ENCODE measurements at places on chromosomes 5 and 9. TPM values are rescaled to one million over a fixed set of nuclear protein-coding genes. Genes with fewer than 3 reads are reported as not detected.

The VCAN gene
- 302 TPM for total RNA-seq

The ZDHHC11B gene
- total RNA-seq, result 0.90 TPM

The SOX30 gene
- total RNA-seq, result 0.48 TPM

The ANKRD33B gene
- total RNA-seq, result 19.1 TPM

The DOK3 gene
- 7.2 TPM for total RNA-seq

The TAF11L10 gene
- not detected for total RNA-seq

The MTMR12 gene
- 31.3 TPM for total RNA-seq

GRCh38 chr9:27382975-27383374 lies 86.0 kb upstream of the EQTN start:
- no peak for DNase-seq

DNA sequence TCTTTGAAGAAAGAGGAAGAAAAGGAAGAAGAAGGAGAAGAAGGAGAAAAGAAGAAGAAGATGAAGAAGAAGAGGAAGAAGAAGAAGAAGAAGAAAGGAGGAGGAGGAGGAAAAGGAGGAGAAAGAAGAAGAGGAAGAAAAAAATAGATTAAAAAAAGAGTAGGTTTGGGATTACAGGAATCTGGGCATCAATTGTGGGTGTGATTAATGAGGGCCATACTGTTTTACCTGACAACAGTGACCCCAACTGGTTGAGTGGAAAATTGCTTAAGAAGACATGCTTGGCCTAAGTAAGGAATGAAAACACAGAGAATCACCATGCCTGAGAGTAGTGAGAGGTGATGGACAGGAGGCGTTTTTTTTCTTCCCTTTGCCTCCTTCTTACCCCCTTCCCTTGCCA lies 114.6 kb downstream of the FAM170A start:
- DNase-seq, result peak; percentile 72

GRCh38 chr9:130137641-130138081 lies 34.5 kb upstream of the NCS1 start:
- peak; percentile 38 for DNase-seq

DNA sequence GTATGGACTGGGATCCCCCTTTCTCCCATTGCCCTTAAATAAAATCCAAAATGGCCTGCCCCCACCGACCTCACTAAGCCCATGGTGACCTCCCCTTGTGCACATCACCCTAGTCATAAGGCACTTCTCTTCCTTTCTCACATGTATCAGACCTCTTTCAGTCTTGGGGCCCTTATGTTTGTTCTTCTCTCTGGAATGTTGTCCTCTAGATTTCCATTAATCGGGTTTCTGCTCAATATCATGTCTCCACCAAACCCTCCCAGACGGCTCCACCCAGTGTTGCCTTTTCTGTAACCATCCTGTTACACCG lies 196.3 kb downstream of the ERCC6L2 start:
- no peak for DNase-seq

DNA sequence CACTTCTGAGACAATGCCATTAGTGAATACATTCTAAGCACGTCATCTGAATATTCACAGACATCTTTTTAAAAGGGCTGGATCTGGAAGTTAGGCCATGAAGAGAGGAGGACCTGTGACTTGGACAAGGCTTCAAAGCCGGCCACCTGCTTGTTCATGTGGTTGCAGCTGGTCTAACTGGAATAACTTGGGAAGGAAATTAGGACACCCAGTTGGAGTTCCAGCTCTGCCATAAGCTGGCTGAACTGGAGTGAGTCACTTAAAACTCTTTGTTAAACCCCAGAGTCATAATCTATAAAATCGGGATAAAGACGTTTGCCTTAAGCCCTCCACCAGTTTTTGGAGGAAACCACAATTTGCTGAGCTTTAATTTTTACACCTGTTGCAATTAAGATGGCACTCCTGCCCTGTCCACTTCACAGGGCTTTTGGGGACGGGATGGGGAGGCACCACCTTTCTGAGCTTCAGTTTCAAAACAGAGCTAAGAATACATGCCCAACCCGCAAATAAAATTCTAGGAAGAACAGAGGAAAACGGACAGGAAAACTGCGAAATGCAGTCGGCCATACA lies 536 bp upstream of the STX17 start:
- DNase-seq, result no peak

DNA sequence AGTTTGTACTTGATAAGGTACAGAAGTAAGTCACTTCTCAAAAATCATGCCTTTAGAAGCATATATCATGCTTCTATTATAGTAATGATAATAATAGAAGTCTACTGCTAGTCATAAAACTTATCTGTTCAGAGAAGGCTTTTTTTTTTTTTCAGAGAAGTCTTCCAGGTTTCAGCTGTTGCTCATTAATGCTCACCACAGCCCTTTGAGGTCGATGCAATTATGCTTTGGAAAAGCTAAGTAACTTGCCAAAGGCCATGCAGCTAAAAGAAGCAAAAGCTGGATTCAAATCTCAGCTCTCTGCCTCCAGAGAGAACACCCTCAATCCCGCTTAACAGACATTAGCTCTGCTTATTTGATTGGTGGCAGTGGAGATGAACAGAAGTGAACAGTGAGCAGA lies 150.8 kb downstream of the DOCK8 start:
- no peak for DNase-seq

GRCh38 chr9:134616341-134616740 lies 25.3 kb upstream of the COL5A1 start:
- DNase-seq, result no peak

DNA sequence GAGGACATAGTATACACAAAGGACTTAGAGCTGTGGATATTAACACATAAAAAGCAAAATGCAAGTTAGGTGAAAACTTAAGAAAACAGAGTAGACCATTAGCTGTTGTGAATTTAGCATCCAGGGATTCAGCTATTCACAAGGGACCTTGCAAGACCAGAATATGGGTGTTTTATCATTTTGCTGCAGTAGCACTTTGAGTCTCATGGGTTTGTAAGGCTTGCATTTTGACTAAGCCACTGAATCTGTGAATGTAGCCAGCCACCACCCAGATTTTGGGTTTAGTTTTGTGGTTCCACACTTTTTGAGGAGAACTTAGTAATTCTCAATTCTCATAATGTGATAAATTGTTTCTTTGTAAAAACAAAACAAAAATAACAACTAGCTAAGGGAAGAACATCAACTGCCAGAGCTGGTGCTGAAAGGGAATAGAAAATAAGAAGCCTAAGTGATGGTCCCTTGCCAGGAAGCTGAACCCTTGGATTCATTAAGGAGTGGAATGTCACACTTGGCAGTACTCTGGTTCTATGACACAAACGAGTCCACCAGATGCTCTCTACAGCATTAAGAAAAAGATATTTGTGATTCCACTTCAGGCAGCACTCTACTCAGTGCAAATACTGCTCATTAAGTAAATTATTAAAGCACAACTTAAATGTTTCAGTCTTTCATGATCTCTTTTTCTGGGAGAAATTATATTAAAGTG lies 557.4 kb upstream of the ZNF462 start:
- DNase-seq, result no peak

- DNase-seq, result no peak
Observed at GRCh38 chr5:145811834-145812625, 23.1 kb downstream of the PRELID2 start.

GRCh38 chr9:93824386-93825294 lies 130.5 kb downstream of the BARX1 start:
- DNase-seq, result no peak

- DNase-seq, result no peak
Observed at GRCh38 chr9:130028493-130029222, 14.3 kb downstream of the FNBP1 start.

DNA sequence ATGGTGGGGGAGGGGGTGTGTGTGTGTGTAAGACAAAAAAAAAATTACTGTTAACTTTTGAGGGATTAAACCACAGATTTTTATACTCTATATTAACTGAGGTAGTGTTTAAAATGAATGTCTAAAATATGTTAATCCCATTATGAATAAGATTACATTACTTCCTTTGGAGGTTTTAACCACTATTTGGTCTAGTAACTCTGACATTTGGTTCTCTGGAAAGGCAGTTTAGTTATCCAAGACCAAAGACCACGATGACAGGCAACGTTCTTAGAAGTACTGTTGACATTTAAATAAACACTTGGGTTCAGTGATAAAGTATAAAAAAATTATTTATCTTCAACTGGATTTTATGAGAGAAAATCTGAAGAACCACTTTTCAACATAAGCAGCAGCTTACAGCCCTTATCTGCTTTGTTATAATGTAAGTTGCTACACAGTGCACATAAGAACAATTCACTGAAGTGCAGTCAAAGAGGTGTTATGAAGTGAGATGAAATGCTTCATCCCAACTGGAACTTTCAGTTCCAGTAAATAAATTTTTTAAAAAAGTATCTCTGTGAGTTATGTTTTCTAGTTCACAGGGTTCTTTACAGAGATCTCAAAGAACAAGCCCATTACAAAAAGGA lies 94.5 kb downstream of the OSMR start:
- no peak for DNase-seq

GRCh38 chr5:125357660-125358059 lies 611.2 kb upstream of the ZNF608 start:
- no peak for DNase-seq

GRCh38 chr5:79853676-79854418 lies 137.2 kb downstream of the MTX3 start:
- DNase-seq, result peak; percentile 55

GRCh38 chr5:36606036-36606427 lies 374 bp upstream of the SLC1A3 start:
- DNase-seq, result no peak

DNA sequence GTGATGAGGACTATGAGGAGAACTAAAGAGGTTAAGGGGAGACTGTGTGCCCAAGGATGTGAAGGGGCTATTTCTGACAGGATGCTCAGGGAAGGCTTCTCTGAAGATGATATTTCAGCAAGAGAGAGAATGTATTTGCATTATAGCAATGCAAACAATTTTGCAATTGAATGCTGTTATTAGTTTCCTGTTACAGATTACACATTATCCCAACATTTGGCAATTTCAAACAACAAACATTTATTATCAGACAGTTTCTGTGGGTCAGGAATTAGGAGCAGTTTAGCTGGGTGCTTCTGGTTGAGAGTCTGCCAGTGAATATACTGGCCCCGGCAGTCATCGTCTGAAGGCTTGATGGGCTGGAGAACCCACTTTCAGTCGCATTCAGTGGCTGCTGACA lies 228.0 kb downstream of the MARCHF11 start:
- no peak for DNase-seq

DNA sequence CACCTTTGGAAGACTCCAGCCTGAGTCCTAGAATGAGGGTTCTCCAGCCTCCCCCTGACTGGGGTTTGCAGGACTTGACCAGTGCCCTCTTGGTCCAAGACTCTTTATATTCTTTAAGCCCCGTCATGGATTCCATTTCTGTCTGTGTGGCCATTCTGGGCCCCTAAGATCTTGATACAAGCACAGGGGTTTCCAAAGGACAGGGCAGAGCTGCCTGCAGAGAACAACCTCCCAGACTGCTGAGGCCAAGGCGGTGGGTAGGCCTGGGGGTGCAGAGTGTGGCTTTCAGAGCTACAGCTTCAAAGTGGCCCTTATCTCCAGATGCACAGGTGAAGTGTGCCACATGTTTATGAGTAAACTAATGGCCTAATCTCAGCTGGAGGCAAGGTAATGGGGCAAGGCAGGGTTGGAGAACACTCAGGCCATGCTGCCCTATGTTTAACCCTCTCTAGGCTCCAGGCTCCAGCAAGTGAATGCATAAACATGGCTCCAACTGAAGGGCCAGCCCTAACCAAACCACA lies 32.1 kb downstream of the FOXI1 start:
- DNase-seq, result peak; percentile 15

Data from endodermal cell (in vitro differentiated cells).